ENCODE measurements at places on chromosomes 13 and 19. TPM values are rescaled to one million over a fixed set of nuclear protein-coding genes. Genes with fewer than 3 reads are reported as not detected.

The CAPN12 gene
- 1.0 TPM for total RNA-seq

The WTIP gene
- 6.3 TPM for total RNA-seq

The ICAM5 gene
- total RNA-seq: 68.1 TPM

The KASH5 gene
- total RNA-seq: not detected

The DAPK3 gene
- total RNA-seq: 75.2 TPM

Measured in dorsolateral prefrontal cortex (tissue), 122 donors.